ENCODE measurements at places on chromosomes 1 and 21.
A peak's percentile ranks its signal among the peaks of the same experiment; 100 is the strongest.

GRCh38 chr1:30929135-30929889, 20.8 kb upstream of the SDC3 start:
- peak; percentile 70 for DNase-seq

DNA sequence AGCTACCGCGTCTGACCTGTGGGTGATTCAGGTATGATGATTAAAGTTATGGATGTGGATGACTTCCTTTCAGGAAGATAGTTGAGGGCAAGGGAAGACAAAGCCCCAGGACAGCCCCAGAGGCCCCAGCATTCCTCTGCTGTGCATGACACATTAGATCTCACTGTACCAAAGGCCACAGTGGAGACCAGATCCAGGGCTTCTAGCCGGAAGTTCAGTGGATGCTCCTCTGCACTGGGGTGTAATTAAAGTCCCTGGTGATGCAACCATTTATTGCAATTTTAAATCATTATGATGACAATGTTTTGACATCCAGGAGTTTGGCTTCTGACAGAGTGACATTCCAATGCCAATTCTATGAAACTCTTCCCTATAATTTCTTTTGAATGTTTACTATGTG, 5.0 kb downstream of the C4BPA start:
- no peak for DNase-seq

DNA sequence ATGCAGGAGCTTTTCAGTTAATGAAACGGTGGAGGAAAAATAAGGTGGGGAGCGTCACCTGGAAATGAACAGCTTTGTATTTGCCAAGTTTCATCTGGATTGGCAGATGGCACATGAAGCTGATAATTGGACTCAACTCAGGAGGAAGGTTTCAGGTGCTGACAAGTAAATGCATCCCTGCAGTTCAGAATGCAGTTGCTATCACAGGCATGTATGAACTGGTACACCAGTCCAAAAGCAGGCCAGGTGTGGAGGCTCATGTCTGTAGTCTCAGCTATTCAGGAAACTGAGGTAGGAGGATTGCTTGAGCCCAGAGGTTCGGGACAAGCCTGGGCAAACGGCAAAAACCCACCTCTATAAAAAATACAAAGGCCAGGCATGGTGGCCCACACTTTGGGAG, 15.5 kb downstream of the DEGS1 start:
- no peak for DNase-seq

DNA sequence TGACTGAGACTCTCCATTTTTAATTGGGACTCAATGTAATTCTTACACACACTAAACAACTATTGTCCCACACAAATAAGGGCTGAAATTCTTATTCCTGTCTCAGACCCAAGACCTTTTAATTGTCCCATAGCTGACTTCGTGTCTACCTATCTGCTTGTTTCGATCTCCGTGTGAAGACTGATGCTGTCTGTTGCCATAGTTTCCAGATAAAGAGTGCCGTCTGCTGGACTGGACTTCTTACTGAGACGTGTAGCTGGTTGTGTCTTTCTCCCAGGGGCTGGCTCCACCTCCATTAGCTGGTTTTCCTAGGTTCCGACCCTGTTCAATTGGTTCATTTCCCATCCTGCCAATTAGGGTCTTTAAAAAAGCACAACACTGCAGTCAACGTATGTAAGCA, 235.3 kb upstream of the PLXNA2 start:
- peak; percentile 27 for DNase-seq

DNA sequence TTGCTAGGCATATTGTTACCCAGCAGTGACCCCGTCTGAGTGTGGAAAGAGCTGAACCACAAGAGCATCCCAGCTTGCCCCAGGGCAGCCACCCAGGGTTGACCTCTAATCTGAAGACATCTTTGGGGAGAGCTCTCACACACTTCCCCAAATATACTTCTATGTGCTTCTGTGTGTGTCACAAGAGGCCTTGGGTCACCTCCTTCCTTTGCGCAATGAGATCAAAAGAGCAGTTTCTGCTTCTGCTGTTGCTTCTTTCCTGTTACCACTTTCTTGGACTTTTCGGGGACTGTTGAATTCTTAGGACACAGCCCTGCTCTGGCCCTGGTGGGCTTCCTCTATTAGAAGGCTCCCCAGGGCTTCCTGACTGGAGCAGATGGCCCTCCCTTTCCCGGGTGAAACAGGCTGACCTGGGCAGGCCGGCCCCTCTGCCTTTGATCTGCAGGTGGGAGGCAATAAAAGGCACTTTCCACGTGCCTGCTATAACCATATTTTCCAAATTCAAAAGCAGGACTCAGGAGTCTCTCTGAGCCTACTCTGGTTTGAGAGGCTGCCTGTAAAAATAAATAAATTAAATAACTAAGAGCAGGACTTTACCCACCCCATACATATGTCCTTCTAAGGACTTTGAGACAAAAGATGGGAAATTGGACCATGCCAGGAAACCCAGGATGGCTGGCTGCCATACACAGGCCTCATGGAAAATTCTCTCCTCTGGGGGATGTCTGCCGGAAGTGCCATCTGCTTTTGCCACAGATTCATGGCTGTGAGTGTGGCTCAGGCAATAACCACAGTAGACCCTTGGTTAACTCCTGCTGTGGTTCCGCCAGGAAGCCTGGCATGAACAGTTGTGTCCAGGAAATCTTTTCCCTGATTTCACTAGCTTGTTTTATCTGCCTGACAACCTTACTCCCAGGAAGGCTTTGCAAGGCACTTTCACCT, 28.3 kb upstream of the RCSD1 start:
- peak; percentile 30 for DNase-seq

DNA sequence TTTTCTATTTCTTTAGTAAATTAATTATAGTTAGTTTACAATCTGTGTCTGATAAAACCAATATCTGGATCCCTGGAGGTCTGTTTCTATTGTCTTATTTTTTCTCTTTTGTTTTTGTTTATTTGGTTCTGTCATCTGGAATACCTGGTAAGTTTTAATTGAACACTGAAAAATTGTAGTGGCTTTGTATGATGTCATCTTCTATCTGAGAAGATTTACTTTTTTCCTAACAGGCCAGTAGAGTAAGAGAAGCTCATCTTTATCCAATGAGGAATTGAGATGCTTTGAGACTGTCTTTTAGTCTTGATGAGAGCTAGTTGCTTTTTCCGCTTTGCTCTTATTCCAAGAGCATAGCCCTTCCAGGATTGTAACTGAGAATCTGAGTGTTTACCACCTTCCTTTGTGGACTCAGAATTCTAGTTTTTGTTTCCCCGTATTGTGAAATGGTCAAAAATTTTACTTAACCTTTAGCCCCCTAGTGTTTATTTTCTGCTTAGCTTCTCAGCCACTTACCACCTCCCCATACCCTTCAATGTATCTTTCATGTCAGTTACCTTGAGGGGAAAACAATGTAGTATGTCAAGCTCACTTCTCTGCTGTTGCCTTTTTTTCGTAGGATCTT, 25.0 kb downstream of the PTGFRN start:
- no peak for DNase-seq

GRCh38 chr1:111052246-111052645, 87.6 kb downstream of the DRAM2 start:
- DNase-seq: no peak

- no peak for DNase-seq
Observed at GRCh38 chr1:11670747-11671146, 6.7 kb downstream of the FBXO6 start.

DNA sequence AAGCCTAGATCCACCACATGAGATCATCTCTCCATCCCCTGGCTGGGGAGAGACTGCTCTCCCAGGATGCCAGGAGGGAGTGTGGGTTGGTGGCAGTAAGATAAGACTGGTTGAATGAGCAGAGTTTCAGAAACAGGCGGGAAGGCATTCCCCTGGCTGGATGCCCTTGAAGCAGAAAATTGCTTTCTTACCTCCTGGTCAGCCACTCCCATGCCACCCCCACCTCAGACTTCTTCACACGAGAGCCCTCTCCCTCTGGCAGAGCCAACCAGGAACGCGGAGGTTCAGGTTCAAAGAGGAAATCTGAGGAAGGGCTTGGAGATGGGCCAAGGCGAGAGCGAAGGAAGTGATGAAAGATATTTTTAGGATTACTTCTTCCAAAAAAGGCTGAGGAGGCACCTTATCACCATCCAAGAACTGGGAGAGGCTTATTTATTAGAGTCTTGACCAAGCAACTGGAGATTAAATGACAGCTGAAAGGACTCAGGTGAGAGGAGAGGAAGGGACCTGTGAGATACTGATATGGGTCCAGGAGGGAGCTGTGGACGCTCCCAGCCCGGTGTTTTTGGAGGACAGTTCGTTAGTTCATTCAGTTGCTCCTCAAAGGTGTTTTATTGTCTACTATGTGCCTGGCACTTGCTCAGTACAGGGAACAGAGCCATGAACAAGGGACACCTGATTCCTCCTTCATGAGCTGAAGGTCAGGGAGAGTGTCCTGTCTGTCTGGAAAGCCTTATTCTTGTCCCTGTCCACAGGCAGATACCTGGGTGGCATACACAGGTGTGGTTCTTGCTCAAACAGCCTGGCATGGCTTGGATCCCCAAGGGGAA, 18.9 kb upstream of the SLC26A9 start:
- DNase-seq: no peak

DNA sequence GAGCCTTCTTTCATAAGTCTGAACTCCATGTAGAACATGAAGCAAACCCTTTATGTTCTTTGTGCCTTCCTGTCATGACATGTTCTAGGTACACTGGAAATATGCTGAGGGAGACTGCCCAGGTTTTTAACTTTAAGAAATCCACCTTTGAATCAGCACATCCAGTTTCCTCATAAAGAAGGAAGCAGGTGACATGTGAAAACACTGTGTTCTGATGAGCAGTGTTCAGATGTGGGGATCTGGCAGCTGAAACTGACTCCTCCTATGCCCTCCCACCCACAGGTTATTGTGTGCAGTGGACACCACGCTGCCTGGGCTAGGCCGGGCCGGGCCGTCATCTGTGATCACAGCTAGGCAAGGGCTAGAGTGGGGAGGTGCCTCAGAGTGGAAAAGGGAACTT, 51.1 kb downstream of the CNN3 start:
- no peak for DNase-seq

GRCh38 chr1:36982709-36983108, 51.6 kb downstream of the GRIK3 start:
- no peak for DNase-seq
